ENCODE measurements at places on chromosomes 5 and 9.
A peak's percentile ranks its signal among the peaks of the same experiment; 100 is the strongest.

DNA sequence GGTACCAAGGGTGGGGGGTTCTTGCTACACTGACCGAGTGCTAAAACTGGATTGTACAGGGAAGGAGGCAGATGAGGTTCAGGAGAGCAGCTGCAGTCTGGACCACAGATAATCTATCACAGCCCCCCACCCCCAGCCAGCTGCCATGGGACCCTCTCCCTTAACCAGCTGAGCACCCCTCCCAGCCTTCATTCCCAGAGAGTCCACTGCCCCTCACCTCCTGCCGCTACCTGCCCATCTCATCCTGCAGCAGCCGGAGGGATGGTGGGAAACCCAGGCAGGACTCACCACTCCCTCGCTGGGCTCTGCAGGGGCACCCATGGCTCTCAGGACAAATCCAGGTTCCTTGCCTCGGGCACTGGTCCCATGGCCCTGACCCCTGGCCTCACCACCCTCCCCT is 66.7 kb downstream of the MRPL36 start:
- DNase-seq: no peak

- no peak for DNase-seq
Measured at GRCh38 chr5:65262096-65262495, 219.6 kb downstream of the ADAMTS6 start.

- no peak for DNase-seq
Measured at GRCh38 chr9:127319366-127320114, 55.0 kb downstream of the GARNL3 start.

- DNase-seq: no peak
Measured at GRCh38 chr5:150503386-150503785, 4.5 kb upstream of the NDST1 start.

- no peak for DNase-seq
Measured at GRCh38 chr9:10071579-10071978, 541.2 kb downstream of the PTPRD start.

DNA sequence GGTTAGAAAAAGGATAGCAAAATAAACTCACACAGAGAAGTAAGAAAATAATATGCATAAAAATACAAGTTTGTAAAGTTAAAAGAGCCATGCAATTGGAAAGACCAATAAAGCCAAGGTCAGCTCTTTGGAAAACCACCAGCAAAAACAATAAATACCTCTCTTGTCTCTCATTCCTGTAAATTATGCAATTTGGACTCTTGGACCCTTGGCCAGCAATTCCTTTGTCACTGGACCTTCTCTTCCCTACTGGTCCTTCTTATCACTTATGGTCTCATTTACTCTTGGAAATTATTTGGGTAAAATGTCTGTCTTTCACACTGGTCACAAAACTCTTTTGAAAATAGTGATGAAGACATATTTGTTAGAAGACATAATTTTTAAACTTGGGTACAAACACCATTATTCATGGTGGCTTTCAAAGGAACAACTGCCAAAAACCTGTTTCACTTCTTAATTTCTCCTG is 379.5 kb downstream of the TMEM232 start:
- DNase-seq: no peak

DNA sequence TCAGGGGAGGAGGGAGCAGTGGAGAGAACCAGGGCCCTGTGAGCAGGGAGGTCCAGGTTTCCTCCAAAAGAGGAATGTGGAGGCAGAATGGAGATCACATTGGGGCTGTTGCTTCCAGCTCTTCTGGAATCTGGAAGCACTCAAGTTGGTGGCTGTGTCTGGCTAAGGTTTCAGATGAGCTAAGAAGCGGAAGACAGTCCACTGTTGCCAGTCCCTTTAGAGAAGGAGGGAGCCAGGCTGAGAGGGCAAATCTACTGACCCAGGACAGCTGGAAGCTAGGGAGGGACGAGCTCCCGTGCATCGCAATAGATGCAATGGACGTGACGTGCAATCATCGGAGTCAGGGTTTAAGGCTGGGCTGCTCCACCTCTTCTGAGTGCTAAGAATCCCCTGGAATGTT is 71.2 kb downstream of the TENT4A start:
- DNase-seq: no peak

DNA sequence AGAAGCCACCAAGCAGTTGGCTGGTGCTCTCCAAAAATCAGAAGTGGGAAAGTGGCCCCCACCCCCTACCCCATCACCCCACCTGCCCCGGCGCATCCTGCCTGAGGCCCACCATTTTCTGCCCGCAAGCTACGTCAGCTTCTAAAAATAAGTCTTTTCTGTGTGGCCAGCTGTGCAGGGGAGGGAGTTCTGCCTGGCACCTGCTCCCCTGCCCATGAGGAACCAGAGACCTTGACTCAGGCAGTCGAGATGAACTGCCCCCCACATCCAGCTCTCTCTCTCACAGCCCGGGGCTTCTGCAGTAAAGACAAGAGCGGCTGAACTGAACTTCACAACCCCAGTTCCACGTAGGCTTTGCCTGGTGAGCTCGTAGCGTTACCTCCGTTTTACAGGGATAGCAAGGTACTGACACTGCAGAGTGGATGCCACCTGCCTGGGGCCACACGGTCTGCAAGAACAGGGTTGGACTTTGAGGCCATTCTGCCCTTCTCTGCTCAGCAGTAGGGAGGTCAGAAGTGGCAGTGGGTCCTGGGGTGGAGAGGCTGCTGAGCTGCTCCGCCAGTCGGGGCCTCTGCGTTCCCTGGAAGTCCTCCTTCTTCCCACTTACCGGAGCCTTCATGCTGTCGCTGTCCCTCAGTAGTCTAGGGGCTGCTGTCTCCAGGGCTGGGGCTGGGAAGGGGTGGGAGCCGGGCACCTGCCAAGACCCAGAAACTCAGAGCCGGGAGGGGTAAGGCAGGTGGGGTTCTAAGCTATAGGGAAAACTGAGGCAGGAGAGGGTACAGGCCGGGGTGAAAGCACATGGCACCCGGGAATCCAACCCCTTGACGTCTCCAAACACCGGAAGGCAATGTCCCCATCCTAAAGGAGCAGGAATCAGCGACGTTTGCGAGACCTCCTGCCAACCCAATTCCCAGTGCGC is 781 bp downstream of the ST6GALNAC4 start:
- DNase-seq: no peak

DNA sequence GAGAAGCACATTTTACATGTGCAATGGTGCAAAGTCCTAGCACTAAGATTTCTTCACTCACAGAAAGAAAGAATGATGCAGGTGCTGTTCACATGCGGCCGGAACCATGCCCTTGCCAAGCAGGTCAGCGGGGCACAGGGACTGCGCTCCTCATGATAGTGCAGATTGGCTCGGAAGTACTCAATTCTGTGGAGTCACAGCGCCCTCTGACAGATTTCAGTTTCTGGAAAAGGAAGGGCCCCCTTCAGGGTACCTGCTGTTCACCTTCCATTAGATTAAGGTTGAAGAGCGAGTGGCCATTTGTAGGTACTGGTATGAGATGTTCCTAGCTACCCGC is 75.7 kb downstream of the TMC1 start:
- no peak for DNase-seq

DNA sequence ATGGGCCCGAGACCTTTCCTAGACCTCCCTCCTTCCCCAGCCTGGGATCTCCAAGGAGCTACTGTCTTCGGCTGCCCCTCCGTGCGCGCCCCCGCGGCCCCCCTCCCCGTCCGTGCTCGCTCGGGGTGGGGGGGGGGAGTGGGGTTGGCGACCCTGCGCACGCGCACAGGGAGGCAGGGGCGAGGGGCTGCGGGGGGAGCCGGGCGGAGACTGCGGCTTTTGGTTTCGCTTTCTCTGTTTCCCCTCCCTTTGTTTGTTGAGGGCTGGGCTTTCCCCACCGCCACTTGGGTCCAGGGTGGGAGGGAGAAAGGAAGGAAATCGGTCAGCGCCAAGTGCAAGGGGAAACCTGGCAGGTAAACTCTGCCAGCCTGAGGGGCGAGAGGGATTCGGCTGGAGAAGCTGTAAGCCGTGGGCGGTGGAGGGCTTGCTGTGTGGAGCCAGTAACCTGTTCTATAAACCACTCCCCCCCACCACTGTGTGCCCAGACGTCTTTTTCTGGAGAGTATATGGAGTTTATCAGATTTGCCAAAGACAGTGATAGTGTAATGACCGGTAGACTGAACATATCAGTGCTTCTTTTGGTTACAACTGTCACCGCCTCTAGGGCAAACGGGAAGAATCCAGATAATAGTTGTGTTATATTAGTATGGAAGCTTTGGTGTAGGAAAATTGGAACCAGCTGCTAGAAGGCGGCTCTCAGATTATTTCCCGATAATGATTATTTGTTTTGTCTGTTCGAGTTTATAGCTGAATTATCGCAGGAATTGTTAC is 684 bp downstream of the DNAJA1 start:
- peak; percentile 63 for DNase-seq

GRCh38 chr5:169917500-169917899 is 62.8 kb downstream of the INSYN2B start:
- DNase-seq: no peak

DNA sequence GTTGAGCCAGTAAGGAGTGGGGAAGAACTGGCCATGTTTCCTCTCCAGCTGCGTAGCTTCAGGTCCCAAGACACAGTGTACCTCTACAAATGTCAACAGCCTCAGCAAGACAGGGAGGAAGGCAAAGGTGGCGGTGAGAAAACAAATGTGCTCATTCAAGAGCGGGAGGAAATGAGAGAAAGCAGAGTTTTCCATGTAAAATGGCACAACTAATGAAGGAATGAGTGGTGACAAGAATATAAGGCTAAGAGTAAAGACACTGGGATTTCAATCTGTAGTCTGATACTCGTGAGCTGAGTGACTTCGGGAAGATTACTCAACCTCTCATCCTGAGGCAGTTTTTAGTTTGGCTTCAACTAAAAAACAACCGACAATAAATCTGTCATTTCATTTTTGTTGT is 67.6 kb downstream of the DPYSL3 start:
- DNase-seq: no peak

DNA sequence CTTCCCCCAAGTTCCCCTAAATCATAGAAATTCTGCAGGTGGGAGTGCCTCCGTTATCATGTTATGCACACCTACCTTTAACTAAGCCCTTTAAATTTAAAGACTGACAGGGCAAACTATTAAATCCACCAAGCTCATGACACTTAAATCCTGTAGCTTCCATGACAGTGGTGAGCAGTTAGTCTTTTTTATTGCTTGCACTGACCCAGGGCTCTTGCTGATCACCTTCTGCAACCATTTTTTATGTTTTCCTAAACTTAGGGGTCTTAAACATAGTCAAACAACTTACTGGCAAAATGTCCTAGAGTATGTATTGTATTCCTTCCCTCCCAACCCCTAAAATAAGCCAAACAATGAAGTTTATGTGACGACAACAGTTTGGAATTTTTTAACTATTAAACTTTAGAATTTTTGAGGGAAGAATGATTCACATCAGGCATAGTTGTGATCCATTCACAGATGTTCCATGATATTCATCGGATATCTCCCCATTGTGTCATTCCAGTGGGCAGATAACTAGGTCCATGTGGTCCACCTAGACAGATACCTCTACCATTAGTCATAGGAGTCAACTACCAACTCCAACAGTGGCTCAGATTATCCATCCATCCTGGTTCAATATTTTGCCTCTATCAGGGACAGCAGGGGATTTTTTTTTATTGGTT is 283.1 kb downstream of the ADAMTS6 start:
- no peak for DNase-seq

DNA sequence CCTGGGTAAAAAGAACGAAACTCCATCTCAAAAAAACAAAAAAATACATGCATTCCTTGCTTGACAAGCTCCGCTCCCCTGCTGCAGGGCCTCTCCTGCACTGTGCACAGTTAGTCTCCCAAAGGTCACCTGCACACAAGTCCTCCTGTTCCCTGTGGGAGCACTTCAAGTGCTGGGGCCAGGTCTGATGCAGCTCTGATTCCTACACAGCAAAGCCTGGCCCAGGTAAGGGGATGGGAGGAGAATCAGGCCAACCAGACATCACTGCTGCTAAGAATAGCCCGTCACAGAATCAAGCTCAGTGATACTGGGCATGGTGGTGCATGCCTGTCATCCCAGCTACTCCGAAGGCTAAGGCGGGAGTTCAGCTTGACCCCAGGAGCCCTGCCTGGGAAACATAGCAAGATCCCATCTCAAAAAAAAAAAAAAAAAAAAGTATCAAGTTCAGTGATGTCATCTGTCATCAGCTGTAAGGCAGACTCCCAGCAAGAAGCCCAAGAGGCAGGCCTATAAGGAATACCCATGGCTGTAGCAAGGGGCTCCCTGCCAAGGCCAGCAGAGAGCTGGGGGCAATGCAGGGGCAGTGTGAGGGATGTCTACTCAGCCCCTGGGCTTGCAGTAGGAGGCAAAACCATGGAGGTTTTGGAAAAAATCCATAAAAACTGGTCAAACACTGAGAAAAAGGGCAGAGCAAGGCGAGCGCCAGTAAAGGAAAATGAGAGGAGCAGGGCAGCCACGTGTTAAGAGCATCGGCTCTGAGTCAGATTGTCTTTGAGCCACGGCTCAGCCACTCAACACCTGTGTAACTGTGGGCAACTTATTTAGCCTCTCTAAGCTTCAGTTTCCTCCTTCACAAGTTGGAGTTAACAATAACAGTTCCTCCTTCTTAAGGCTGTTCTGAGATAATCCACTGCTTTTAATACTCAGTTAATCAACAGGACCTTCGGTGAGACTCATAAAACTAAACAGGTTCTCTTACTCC is 3.2 kb downstream of the TPM2 start:
- no peak for DNase-seq
